ENCODE measurements at places on chromosomes 2 and 18. TPM values are rescaled to one million over a fixed set of nuclear protein-coding genes. Genes with fewer than 3 reads are reported as not detected.
A peak's percentile ranks its signal among the peaks of the same experiment; 100 is the strongest.

ZNF804A gene
- 0.05 TPM for polyA plus RNA-seq

GRCh38 chr2:136305517-136306192, 187.7 kb upstream of the CXCR4 start:
- no peaks in the 10 kb centered on the region for H3K27me3 ChIP-seq
- H3K4me1 ChIP-seq = peaks cover 4% of the 10 kb centered on the region
- no peak overlapping the region for H3K4me3 ChIP-seq

DNA sequence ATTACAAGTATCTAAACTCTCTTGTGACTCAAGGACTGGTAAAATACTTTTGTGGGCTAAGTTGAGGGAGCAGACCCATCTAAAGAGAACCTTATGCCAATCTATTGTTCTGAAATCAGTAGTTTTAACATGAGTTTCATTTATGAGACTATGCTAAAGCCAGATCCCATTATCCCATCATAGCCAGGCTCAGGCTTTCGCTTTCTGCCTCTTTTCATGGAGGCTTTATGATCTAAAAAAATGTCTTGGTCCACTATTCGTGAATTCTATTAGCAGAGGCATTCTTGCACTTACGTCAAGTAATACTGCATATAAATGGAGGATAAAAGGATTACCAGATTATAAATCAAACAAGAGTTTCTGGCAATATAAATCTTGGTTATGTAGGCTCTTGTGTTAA, 1636.9 kb upstream of the ACVR2A start:
- H3K27ac ChIP-seq = no peak overlapping the region
- no peaks in the 10 kb centered on the region for H3K36me3 ChIP-seq
- H3K4me3 ChIP-seq = no peak overlapping the region
- DNase-seq = no peak
- H3K4me1 ChIP-seq = no peaks in the 10 kb centered on the region

ZEB2 gene
- polyA plus RNA-seq = 1.5 TPM

DNA sequence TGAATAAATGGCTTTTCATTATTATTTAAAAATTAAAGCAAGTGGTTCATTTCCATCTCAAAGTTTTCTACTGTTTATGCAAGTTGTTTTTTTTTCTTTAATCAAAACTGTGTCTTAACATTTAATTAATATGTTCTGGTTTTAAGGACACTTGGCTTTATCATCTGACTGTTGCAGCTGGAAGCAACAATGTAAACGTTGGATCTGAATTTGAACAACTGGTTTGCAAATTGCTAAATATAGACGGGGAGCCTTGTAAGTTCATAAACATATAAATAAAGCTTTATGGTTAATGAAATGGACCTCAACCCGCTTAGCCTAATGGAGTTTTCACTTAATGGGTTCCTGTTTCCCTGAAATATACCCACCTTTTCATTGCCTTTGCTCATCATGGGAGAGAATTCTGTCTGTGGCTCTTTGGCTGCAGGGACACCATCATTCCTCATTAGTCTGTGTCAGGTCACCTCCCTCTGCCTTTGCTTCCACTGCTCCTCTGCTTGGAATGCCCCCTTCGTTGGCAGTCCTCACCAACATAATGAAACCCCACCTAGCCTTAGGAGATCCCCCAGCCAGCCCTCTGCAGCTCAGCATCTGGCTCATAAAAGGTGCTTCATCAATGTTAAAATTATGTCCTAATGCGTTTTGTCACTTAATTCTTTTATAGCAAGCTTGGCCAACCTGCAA, 44.2 kb upstream of the DYNC2LI1 start:
- no peak overlapping the region for H3K27ac ChIP-seq
- H3K27me3 ChIP-seq = no peaks in the 10 kb centered on the region
- no peaks in the 10 kb centered on the region for H3K4me1 ChIP-seq

DNA sequence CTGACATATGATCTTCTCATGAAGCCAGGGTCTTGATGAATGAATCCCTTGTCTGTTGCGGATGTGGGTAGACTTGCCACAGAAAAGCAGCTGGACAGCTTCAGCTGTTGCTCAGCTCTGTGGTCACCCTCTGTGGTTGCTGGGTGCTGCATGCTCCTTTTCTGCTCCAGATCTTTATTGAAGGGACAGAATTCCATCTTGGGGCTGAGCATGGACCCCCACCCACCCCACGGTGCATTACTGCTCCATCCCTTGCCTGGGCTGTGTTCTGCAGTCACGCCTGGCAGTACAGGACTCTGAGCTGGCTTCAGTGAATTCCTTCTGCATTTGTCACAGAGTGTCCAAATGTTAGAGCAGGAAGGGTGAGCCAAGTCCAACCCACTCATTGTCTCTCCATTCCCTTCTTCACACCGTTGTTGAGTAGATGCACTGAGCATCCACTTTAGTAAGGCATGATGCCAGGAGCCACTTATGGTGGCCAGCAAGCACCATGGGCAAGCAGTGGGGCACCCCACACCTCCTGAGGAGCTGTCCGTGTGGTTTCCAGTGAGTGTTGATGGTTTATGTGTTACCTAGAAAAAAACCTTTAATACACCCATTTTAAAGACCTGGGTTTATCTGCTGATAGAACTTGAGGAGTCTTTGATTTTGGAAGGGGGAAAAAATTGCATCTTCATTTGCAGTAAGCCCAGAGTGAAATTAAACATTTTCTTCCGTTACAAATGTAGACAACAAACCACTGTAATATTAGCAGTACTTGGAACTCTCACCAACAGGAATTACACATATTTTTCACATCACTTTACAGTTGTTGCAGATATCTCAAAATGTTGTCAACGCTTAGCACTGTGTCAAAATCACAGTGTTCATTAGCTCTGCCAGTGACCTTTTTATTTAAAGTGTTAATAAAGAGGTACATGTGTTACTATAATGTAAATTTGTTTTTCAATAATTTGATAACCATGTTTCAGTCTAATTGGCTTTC, 14.7 kb upstream of the ITGB6 start:
- DNase-seq = no peak
- H3K27me3 ChIP-seq = no peaks in the 10 kb centered on the region
- H3K4me3 ChIP-seq = no peak overlapping the region
- H3K4me1 ChIP-seq = no peaks in the 10 kb centered on the region
- H3K27ac ChIP-seq = no peak overlapping the region

DNA sequence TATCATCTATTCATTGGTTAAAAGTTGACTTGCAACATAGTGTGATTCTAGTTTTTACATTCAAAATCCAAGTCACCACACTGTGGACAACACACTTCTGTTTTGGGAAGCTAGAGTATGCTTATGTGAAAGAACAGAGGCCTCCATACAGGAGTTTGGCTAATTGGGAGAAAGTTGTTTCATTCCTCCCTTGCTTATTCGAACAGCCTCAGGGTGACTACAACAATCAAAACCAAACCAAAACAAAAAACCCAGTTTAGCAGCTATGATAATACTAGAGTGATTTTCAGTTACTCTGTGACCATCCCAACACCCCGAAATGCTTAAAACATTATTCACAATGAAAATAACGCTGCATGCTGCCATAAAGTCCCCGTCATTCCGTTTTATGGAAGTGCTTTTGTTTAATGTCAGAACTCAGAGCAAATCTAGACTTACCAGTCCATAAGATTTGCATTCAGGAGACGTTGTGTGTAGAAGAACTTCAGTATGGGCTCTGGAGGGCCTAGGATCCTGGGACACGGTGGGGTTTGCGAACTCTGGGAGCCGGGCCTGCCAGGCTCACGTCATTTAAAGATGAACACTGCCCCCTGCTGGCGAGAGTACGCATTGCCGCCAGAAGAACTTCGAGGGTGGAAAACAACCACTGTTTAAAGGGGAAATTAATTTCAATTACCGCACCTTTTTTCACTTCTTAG, 111.4 kb downstream of the FTCDNL1 start:
- H3K27me3 ChIP-seq = peaks cover 8% of the 10 kb centered on the region
- H3K36me3 ChIP-seq = no peaks in the 10 kb centered on the region
- peak; percentile 25 for DNase-seq
- H3K27ac ChIP-seq = no peak overlapping the region
- peaks cover 8% of the 10 kb centered on the region for H3K4me1 ChIP-seq

DNA sequence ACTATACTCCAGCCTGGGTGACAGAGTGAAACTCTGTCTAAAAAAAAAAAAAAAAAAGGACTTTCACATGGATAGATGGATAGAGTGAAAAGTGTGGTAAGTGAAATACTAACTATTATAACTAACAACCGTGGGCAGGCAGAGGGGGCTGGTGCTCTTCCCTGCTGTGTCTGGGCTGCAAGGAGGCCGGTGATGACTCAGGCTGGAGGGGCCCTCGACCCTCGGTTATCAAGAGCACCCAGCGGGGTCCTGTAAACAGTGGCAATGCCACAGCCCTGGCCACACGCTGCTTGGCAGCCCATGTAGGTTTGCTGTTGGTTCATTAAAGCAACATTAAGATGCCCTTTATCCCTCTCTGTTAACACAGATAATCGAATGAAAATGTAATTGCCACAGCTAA, 184.8 kb upstream of the RAB12 start:
- no peak for DNase-seq
- no peaks in the 10 kb centered on the region for H3K27me3 ChIP-seq
- H3K27ac ChIP-seq = no peak overlapping the region
- H3K36me3 ChIP-seq = no peaks in the 10 kb centered on the region

AKAIN1 gene
- polyA plus RNA-seq = not detected

DNA sequence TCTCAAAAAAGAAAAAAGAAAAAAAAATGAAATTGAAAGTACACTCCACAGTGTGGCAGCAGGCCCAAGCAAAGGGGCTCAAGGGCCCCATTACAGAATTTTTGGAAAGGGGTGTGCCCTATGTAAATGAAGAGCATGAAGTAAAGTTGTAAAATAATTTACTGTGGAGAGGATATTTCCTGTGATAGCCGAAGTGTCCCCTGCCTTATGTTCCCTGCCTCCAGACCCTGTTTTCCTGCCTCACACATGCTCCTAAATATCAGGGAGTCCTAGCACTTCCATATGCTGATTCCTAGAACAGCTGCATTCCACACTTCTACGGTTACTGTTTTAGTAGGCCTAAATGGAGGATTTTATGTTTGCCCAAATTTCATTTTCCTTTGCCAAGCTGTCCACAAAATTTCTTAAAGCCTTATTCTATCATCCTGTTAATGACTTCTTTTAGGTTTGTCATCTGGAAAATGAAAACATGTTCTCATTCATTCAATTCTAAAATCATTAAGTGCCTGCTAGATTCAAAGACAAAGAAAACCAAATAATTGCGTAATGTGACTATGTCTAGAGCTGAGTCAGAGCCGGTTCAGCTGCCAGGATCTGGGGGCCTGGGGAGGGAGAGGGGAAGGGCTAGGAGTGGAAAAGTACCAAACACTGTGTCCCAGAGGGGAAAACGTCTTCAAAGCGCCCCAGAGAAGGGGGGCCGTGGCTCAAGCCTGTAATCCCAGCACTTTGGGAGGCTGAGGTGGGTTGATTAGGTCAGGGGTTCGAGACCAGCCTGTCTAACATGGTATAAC, 25.9 kb upstream of the IMPA2 start:
- no peaks in the 10 kb centered on the region for H3K4me1 ChIP-seq
- DNase-seq = no peak
- no peak overlapping the region for H3K27ac ChIP-seq
- no peak overlapping the region for H3K4me3 ChIP-seq
- H3K27me3 ChIP-seq = no peaks in the 10 kb centered on the region

- no peak for DNase-seq
- H3K4me1 ChIP-seq = peaks cover 18% of the 10 kb centered on the region
- no peaks in the 10 kb centered on the region for H3K27me3 ChIP-seq
- no peaks in the 10 kb centered on the region for H3K36me3 ChIP-seq
- peak overlapping the region; percentile 39 for H3K27ac ChIP-seq
Observed at GRCh38 chr18:35581898-35582641, 530 bp downstream of the GALNT1 start.

DNA sequence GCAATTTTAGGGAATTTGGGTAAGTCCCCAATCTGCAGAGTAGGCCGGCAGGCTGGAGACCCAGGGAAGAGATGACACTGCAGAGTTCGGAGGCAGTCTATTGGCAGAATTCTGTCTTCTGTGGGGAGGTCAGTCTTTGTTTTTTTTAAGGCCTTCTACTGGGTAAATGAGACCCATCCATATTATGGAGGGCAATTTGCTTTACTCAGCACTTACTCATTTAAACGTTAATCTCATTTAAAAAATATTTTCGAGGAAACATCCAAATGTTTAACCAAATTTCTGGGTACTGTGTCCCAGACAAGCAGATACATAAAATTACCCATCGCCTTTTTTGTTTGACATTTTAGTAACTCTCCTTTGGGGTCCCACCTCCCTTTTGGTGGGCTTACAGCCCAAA, 139.5 kb downstream of the IRS1 start:
- H3K4me1 ChIP-seq = no peaks in the 10 kb centered on the region
- H3K36me3 ChIP-seq = no peaks in the 10 kb centered on the region
- H3K27me3 ChIP-seq = no peaks in the 10 kb centered on the region
- no peak for DNase-seq
- no peak overlapping the region for H3K4me3 ChIP-seq

DNA sequence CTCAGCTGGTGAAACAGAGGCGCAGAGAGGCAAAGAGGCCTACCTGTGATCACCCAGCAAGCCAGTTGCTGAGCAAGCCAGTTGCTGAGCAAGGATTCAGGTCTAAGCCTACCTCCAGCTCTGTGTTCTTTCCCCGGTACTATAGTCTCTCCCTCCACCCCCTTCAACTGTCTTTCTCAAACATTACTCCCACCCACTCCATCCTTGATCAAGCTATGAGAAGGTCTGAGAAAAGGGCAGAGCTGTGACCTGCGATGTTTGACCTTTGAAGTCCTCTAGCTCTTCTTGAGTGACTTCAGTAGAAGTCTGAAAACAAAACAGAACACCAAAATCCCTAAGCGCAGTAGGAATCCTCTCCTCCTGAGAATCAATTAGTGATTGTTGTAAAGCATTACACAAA, 665.2 kb upstream of the ID2 start:
- H3K36me3 ChIP-seq = no peaks in the 10 kb centered on the region
- H3K27me3 ChIP-seq = no peaks in the 10 kb centered on the region
- no peak overlapping the region for H3K4me3 ChIP-seq
- no peak for DNase-seq
- H3K4me1 ChIP-seq = no peaks in the 10 kb centered on the region
- H3K27ac ChIP-seq = no peak overlapping the region

CHPF gene
- 7.5 TPM for polyA plus RNA-seq

SERPINB5 gene
- not detected for polyA plus RNA-seq

DSG2 gene
- not detected for polyA plus RNA-seq

DNA sequence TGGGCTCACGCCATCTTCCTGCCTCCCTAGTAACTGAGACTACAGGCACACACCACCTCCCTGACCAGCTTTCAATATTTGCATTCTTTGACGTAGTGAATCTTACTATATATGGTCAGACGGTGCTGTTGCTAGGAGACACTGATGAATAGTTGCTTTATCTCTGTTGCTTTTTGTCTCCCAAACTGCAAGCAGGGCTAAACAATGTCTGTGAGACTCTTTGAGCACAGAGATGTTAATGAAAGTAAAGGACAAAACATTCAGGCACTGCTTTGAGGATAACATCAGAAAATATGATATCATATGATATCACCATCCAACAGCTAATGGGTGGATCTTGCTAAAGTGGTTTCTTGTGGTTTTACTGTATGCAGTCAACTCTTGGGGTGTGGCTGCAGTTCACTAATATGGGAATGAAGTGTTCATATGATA, 43.0 kb downstream of the EMILIN2 start:
- H3K4me3 ChIP-seq = no peak overlapping the region
- DNase-seq = peak; percentile 67
- H3K36me3 ChIP-seq = no peaks in the 10 kb centered on the region

GRHL1 gene
- polyA plus RNA-seq = 0.33 TPM

GRCh38 chr2:176156301-176156806, 753 bp upstream of the HOXD3 start:
- no peak overlapping the region for H3K4me3 ChIP-seq
- no peak overlapping the region for H3K27ac ChIP-seq
- H3K36me3 ChIP-seq = no peaks in the 10 kb centered on the region
- peaks cover 54% of the 10 kb centered on the region for H3K27me3 ChIP-seq
- peaks cover 6% of the 10 kb centered on the region for H3K4me1 ChIP-seq

UNC50 gene
- polyA plus RNA-seq = 41.8 TPM
